Omental fat pad (tissue), 4 donors: ENCODE measurements at places on chromosomes 7 and 10.

- DNase-seq = no peak
Observed at GRCh38 chr7:43758029-43758821, at the start of gene BLVRA. Gene BLVRA, plus strand, starts transcription at chr7:43758680. Its CDS starts 12,479 bp downstream, at chr7:43771159.

DNA sequence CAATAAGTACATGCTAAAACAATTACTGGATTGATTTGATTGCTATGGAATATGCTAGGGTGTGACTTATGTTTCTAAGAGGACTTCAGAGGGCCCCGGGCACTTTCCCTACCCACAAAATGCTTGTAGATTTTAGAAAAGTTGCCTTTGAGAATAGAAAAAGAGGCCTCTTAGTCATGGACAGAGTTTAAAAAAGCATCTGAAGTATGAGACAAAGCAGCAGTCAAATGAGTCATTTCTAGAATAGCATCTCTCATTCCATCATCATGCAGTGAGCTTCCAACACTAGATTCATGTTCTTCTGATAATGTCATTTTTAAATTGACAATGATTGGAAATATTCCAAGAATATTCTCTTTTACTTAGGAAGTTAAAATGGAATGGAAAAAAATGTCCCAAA lies 675.1 kb upstream of the PCDH15 start:
- no peak for DNase-seq

DNA sequence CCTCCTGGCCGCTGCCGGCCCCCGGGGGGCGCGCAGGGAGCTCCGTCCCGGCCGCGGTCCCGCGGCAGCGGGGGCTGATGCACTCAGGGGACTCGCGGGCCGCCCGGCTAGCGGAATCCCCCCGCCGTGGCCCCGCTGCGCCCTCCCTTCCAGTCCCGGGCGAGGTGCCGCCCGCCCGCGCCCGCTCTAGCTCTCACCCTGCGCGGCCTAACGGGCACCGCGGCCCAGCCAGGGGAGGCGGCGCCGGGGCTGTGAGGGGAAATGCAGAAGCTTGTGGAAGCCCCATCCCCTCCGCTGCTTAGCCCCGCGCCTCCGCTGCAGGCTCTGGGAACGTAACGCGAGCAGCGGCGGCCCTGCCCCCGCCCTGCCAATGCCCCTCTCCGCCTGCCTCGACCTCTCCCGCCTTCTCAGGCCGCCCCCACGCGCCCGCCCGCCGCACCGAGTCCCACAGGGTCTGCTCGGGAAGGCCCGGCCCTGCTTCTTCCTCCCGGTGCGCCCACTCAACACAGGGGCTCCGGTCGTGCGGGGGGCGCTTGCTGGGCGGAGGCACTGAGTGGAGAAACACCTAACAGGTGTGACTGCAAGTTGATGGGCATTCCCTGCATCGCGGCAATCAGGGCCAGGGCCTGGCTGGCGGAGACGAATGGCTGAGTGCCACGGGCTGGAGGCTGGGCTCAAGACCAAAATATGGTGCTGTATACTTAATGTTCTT lies 384 bp upstream of the TMEM229A start:
- DNase-seq = no peak

GRCh38 chr10:132395704-132396493 lies 1.1 kb upstream of the PWWP2B start:
- DNase-seq = no peak

DNA sequence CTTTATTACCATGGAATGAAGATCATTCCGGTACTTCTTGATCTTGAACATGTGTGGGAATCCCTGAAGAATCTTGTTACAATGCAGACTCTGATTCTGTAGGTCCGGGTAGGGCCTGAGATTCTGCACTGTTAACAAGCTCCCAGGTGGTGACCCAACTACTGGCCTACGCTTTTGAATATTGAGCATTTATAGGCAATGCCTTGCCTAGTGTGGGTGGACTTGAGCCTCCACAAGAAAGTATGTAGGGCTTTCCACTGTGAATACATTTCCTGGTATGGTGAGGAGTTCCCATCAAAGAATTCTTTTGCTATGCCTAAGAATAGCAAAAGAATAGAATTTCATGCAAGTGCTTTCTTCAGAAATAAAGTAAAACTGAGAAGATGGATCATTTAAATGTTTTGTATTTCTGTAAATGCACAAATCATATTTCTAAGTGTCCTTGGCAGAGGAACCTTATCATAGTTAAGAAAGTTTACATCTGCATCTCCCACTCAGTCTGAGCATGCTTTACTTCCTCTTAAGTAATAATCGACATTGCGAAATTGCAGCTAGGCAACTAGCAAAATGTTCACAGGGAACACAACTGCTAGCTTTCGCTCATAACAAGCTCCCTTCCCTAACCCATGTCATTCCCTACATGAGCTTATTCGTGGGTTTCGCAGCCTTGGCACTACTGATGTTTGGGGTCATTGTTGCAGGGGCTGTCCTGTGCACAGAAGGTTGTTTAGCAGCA lies 71.4 kb downstream of the AHR start:
- no peak for DNase-seq

DNA sequence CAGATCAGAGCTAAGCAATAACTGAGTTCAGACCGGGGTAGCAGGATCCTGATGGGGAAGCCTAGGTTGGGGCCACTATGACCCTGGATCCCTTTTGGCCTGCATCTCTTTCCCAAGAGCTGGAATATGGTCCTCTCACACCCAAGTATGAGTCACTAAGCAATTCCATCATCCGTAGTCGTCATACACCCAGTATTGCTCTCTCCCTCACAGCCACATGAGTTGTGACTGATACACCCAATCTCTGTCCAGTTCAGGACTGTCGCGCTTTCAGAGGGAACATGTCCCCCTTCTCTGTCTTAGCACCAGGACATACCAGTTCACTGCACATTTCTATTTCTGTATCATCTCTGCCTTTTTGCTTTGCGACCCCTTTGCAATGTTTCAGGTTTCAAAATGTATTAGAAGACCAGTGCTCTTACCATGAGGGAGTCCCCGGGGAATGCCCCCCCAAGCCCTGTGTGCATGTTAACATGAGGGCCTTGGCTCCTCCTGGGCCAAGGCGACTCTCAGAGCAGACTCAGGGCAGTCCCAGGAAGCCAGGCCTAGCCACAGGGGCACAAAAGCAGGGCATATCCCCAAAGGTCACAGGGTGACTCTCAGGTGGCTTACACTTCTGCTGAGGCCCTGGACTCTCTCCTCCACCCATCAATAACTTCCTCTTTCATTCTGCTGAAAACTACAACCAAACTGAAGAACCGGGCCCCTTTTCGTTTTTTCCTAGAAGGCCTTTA lies 75.3 kb upstream of the SAMD8 start:
- DNase-seq = no peak

- no peak for DNase-seq
Observed at GRCh38 chr7:130207033-130207432, 627 bp upstream of the SSMEM1 start.

DNA sequence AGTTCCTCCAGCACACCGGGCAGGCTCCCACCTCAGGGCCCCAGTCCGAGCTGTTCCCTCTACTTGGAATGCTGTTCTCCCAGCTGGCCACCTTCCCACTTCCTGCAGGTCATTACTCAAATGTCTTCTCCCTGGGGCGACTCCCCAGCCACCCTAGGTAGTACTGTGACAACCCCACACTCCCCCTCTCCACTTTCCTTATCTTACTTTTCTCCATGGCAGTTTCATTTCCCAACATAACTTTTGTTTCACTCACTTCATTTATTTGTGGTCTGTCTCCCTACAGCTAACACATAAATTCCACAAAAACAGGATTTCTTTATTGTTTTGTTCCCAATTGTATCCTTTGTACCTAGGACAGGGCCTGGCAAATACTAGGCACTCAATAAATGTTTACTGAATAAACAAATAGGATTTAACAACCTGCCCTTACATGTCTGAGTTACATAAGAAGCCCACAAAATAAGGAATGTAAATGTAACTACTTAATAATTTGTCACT lies 76.5 kb downstream of the JAZF1 start:
- no peak for DNase-seq

GRCh38 chr10:84194424-84195043 lies at the start of gene CDHR1:
Gene CDHR1, plus strand, starts transcription at chr10:84194537. Its CDS starts 224 bp downstream, at chr10:84194761.
- no peak for DNase-seq

- DNase-seq = no peak
Observed at GRCh38 chr10:64574371-64574770, 1053.2 kb downstream of the REEP3 start.

GRCh38 chr7:8249121-8249520 lies 12.8 kb downstream of the ICA1 start:
- no peak for DNase-seq

- no peak for DNase-seq
Observed at GRCh38 chr10:8043569-8044306, 10.8 kb upstream of the GATA3 start.
